ENCODE measurements at places on chromosomes 13 and 19.

- DNase-seq, result no peak
These were observed 70.6 kb downstream of the ESD start for GRCh38 chr13:46726347-46726746.

GRCh38 chr19:5867201-5868136 is 2.9 kb downstream of the FUT5 start:
- DNase-seq, result no peak

GRCh38 chr19:11138601-11139300 is 16.8 kb downstream of the SPC24 start:
- no peak for DNase-seq

GRCh38 chr13:53052675-53053074 is 24.1 kb downstream of the OLFM4 start:
- DNase-seq, result no peak

DNA sequence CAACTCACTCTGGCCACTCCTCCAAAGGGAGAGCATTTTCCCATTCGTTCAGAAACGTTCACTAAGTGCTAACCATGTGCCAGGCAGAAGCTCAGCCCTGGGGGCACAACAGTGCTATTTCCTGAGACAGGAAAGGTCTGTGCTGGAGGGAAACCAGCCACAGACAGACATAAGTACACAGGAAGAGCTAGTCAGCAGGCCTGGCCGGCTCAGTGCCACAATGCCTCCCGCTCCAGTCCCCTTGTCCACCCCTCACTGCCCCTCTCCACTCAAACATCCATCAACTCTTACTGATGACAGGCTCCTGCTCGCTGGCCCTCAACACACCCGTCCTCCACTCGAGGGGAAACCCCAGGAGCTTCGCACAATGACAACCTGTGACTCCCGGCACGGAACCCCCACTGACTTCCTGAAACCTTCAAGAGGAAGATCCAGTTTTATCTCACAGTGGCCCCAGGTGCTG is 11.3 kb upstream of the PLA2G4C start:
- DNase-seq, result no peak

DNA sequence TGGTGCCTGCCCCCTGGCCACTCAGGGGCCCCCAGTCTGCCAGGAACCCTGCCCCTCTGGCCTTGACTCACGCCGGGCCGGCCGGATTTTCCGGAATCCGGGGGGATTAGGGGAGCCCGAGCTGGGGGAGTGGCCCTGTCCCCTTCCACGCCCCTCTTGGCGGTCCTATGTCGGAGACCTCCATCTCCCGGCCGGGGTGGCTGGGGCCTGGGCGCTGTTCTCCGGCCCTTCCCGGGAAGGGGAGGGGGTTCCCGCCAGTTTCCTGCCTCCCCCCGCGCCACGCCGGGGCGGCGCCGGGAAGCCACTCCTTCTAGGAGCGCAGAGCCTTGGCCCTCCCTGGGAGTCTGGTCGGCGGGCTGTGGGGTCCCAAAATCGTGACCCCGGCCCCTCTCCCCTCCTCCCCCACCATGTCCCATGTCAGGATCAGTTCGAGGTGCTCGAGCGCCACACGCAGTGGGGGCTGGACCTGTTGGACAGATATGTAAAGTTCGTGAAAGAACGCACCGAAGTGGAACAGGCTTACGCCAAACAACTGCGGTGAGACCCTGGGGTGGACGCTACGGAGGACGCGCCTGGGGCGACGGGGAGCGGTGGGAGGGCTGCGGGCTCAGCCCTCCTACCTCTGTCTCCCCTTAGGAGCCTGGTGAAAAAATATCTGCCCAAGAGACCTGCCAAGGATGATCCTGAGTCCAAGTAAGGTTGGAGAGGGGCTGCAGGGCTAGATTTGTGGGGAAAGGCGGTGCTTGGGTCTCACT is 1.3 kb downstream of the TRIP10 start:
- no peak for DNase-seq

GRCh38 chr19:10566658-10567410 is 1.0 kb upstream of the KRI1 start:
- DNase-seq, result no peak

DNA sequence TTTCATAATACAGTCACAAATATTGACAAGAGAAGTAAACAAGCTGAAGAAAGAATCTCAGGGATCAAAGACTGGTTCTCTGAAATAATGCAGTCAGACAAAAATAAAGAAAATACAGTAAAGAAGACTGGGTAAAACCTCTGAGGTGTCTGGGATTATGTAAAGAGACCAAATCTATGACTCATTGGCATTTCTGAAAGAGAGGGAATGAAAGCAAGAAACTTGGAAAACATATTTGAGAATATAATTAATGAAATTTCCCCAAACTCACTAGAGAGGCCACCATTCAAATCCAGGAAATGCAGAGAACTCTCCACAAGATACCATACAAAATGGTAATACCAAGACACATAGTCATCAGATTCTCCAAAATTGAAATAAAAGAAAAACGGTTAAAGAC is 53.0 kb upstream of the GPC6 start:
- no peak for DNase-seq

DNA sequence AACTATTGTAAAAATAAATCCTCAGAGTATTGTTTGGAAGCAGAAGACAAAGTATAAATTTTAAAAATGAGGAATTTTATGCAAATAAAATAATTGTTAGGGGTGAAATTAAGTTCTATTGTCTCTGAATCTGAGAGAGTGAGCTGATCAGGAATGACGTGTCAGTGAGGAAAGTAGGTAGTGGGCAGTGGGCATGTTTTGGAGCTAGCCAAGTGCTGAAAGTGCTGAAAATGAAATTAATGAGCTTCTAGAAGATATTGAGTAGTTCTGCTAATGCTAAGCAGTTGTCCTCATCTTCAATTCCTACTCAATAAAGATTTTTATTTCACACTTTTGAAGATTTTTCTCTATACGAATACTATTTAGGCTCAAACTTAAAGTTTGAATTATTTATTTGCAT is 1167.8 kb upstream of the PCDH20 start:
- DNase-seq, result no peak
